Activated CD4-positive, alpha-beta T cell treated with anti-CD3 and anti-CD28 coated beads, Interleukin-2, Interleukin-4, amounts not matched to agents 100 ng/mL and 50 ng/mL, durations not matched to agents 16 hours and 8 hours (primary cell): ENCODE measurements at places on chromosomes 3 and 15.
A peak's percentile ranks its signal among the peaks of the same experiment; 100 is the strongest.

GRCh38 chr15:41291065-41291631, 41.2 kb downstream of the OIP5 start:
- no peak for DNase-seq

- DNase-seq: no peak
Measured at GRCh38 chr3:126748701-126749546, 44.9 kb downstream of the CHCHD6 start.

GRCh38 chr3:72351536-72351935, 496.7 kb downstream of the SHQ1 start:
- DNase-seq: no peak

GRCh38 chr3:4409971-4410573, 57.0 kb downstream of the SUMF1 start:
- peak; percentile 70 for DNase-seq

DNA sequence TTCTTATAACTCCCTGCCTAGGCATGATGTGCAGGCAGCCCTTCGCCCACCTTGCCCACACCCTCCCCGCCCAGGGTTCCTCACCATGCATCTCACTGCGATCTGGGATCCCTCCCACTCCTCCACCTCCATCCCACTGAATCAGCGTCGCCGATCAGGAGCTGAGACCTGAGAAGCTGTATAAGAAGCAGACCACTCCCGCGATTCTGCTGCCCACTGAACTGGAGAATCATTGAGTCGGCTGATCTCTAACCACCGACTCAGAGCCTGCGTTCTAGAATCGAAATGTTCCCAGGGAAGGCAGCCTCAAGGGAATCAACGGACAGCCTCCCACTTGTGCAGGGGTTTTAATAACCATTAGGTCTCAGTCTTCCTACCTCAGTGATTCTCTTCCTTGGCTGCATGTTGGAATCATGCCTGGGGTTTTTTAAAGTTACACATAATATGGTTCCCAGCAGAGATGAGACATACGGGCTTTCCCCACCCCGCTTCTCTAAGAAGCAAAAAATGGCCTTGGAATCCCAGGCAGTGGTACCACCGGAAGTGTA, 60.2 kb downstream of the TMEM44 start:
- DNase-seq: no peak

GRCh38 chr3:136351351-136351750, 101.2 kb downstream of the PCCB start:
- no peak for DNase-seq

DNA sequence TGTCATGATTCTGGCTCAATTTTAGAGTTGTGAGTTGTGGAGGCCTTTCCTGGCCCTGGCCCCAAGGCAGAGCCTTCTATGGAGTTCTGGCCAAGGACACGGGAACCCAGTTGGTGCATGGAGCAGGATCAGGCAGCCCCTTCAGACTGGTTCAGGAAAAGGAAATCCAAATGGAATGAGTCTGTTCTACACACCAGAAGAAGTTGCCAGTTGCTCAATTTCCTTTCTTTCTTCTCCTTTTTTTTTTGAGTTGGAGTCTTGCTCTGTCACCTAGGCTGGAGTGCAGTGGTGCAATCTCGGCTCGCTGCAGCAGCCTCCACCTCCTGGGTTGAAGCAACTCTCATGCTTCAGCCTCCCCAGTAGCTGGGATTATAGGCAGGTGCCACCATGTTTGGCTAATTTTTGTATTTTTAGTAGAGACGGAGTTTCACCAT, 28.9 kb upstream of the BHLHE40 start:
- no peak for DNase-seq

GRCh38 chr3:178508443-178508825, 27.8 kb upstream of the KCNMB2 start:
- DNase-seq: no peak

DNA sequence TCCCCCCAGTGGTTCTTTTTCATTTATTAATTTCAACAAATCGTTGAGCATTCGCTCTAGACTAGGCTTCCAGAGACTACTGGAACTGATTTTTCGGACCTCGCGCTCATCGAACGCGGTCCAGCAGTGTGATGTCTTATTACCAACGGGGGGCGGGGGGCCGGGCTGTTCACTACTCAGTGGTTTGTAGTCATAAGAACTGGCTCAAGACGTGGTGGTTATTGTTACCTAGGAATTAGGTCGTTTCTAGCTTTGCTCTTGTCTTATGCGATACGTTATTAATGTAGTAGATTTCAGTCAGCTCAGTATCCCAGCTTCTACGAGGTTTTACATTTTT, 858 bp downstream of the RBM5 start:
- no peak for DNase-seq

GRCh38 chr15:49606594-49606993, 14.0 kb downstream of the FAM227B start:
- no peak for DNase-seq

GRCh38 chr3:3307491-3307890, 128.0 kb upstream of the CRBN start:
- DNase-seq: no peak

GRCh38 chr3:134464064-134464688, 21.6 kb downstream of the ANAPC13 start:
- no peak for DNase-seq

DNA sequence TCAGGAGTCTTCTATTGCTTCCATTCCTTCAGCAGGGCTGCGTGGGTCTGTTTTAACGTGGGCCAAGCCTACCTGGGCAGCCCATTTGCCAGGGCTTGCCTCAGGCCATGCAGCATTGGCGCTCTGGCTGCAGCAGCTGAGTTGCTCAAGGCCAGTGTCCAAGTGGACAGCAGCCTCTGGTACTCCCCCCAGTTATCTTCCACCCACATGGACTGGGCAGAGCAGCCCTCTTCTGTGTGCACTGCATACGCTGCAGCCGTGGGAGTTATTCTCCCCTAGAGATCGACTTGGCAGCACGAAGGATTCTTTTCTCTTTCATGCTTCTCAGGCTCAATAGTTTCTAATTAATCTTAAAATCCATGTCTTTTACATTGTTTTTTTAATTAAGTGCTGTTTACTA, 6.9 kb upstream of the CAPN3 start:
- DNase-seq: no peak

- no peak for DNase-seq
Measured at GRCh38 chr15:70753101-70753829, 10.1 kb downstream of the UACA start.

DNA sequence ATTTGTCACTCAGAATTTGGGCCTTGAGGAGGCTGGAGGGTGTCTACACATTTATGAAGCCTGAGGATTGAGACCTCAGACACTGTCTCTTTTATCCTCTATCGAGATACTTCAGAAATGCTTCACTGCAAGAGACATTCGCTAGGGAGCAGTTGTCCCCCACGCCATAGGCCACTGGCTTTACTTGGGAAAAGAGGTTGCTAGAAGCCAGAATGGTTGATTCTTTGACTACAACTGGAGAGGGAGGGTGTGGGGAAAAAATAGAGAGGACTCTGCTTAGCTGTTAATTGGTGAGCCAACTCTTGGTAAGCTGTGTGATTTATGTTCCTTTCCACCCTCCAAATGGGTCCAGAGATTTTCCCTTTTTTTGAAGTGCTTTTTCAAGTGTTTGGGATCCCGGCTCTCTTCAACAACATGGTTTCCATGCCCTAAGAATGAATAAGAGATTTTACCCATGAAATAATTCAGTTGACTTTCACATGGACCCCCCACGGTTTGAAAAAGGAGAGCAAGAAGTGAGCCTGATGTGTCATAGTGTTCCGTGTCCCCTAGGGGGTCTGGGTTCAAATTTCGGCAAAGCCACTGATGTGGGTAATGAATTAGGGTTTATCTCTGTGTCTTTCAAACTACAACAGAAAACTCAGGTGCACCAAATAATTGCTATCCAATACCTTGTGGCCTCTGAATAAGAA, 2.7 kb downstream of the BOC start:
- DNase-seq: no peak

GRCh38 chr3:173886-174285, 22.7 kb upstream of the CHL1 start:
- DNase-seq: no peak

- DNase-seq: no peak
Measured at GRCh38 chr3:149215515-149215914, 6.1 kb downstream of the CP start.

DNA sequence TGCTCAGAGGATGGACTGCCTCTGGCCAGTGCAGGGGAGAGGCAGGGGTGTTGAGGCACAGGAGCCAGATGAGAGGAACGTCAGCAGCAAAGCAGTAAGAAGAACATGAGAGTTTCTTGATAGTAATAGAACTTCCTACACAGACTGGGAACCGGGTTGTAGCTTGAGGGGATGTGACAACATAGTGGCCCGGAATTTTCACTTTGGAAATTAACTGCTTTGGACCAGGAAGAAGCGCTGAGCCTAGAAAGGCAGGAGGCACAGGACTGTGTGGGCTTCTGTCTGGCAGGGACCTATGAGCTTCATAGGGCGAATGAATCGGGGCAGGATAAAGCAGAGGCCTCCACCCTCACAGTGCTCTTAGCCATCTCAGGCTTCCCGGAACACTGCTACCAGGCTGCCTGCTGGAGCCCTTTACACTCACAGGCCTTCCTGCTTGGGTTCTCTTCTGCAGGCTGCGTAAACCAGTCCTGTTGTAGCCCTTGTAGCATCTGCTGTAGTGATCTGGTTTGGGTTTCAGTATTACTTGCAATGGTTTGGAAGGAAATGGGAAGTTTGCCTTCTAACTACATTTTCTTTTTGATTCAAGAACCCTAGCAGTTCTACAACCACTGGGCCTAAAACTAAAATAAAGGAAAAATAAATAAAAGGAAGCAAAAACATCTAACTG, 3.3 kb upstream of the ADPGK start:
- DNase-seq: peak; percentile 68

DNA sequence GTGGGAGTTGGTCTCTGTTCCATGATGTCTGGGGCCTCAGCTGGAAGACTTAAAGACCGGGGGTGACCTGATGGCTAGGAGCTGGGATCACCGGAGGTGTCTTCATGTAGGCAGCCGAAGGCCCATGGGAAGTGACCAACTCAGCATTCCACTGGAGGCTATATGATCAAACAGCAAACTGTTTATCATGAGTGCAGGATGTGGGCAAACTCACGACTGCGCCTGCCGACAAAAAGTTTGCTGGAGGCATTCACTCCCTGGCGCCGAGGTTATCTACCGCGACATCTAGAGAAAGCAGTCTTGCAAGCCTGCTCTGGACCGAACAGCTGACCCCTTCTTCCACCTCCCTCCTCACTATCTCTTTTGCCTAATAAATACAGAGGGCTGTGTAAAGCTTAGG, 62.7 kb upstream of the NR2C2 start:
- DNase-seq: no peak

- DNase-seq: peak; percentile 57
Measured at GRCh38 chr15:40763801-40764628, at the start of gene GCHFR. GCHFR (plus strand) TSS chr15:40764068; CDS start chr15:40764181, 113 bp downstream.

DNA sequence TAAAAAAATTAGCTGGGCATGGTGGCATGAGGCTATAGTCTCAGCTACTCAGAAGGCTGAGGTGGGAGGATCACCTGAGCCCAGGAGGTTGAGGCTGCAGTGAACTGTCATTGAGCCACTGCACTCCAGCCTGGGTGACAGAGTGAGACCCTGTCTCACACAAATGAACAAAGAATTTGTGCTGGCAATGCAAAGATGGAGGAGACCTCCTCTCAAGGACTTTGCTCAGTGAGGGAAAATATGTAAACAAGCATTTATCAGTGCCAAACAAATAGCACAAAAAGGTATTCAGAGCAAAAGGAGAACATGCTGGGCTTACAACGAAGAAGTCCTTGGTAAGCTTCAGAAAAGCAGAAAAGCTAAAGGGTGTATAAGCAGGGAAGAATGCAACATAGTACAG, 113.1 kb upstream of the UMPS start:
- no peak for DNase-seq

DNA sequence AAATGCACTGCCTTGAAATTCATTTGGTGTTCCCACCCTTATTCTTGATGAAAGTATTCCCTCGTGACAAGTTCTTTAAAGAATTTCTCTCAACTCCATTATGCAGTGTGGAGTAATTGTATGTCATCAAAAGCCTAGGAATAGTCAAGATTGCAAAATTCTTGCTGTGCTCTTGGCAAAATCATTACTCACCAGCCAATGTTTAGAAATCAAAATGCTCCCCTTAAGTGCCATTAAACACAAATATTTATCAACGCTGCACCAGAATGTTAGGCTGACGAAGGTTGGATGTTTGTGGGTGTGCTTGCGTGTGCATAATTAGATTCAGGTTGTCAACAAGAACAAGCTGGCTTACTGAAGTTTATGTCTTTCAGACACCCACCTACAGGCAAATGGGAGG, 40.5 kb downstream of the SST start:
- no peak for DNase-seq

GRCh38 chr15:82570721-82571508, 30.7 kb upstream of the RPS17 start:
- DNase-seq: no peak

DNA sequence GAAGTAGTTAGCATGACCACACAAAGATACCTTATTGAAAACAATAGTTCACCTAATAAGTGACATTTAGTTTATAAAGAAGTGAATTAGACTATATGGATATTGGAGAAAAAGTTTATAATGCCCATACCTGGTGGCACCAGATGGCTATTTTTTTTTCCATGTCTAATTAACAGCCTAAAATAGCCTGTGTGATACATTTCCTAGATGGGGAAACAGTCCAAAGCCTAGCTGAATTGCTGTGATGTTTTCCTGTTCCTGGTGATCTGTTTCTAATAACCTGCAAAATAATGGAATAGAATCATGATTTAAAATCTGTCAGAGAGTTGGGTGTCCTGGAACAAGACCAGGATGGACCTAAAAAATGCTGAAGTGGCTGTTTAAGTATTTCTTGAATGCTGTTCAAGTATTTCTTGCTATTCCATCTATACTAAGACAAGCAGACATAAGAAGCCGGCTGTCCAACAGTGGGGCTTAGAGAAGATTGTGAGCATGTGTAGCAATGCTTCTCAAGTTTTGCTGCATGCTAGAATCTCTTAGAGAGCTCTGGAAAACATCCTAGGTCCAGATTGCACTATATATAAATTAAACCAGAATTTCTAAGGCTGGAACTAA, 31.3 kb downstream of the LRRC3B start:
- no peak for DNase-seq

- no peak for DNase-seq
Measured at GRCh38 chr3:122932251-122932967, 95.2 kb downstream of the SEMA5B start.

GRCh38 chr3:134374105-134374790, at the start of gene AMOTL2:
AMOTL2 (minus strand) TSS chr3:134374447; CDS start chr3:134371433, 3,014 bp downstream.
- DNase-seq: peak; percentile 6

- DNase-seq: no peak
Measured at GRCh38 chr15:45091576-45091975, 22.4 kb downstream of the DUOX2 start.

DNA sequence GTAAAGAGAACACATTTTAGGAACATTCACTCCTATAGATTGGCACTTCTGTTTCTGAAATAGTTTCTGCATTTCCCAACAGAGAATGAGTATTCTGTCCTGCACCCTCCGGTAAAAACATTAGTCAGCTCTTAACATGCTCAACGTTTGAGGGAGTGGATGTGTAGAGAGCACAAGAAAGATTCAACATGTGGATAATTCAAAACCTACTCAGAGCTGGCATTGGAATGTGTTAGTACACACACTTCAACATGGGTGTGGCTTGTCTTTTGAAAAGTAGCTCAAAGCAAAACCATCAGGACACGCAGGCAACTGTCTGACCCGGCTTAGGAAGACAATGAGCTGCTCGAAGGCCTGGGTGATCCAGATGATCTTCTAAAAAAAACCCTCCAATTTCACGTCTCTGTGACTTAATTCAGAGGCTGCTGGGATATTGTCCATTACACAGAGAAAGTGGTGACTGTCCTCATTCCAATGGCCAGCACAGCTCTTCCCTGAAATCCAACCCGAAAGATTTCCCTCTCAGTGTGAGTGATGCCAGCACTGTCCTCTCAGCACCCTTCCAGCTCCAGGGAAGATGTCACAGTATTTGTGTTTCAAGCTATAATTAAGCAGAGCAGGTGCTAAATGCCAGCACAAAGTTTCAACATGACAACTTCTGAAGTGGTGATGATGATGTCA, 18.1 kb downstream of the FBN1 start:
- DNase-seq: no peak
